ENCODE measurements at places on chromosomes 5 and 9. TPM values are rescaled to one million over a fixed set of nuclear protein-coding genes. Genes with fewer than 3 reads are reported as not detected.

The LHX3 gene
- total RNA-seq, result not detected

The BRINP1 gene
- total RNA-seq, result 1.5 TPM

DNA sequence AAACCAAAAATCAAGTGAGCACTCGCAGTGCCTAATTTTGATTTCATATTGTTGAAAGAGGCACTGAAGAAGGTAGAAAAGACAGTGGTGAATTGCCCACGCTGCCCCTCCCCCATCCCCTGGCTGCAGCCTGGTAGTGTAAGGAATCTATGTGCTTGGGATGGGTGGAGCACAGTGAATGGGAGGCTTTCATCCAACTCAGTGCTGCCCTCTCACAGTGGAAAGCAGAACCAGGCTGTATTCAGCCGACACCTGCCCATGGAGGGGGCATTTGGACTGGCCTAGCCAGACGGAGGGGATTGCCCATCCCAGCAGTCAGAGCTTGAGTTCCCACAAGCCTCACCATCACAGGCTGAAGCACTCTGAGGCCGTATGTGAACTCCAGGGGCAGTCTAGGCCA, 800.4 kb upstream of the DMAC1 start:
- no peaks in the 10 kb centered on the region for H3K27me3 ChIP-seq
- no peak for DNase-seq
- H3K36me3 ChIP-seq, result no peaks in the 10 kb centered on the region
- H3K4me3 ChIP-seq, result no peak overlapping the region
- H3K4me1 ChIP-seq, result no peaks in the 10 kb centered on the region

GRCh38 chr9:134317790-134318414, 8.4 kb upstream of the RXRA start:
- no peak overlapping the region for H3K27ac ChIP-seq
- no peaks in the 10 kb centered on the region for H3K36me3 ChIP-seq
- peak; percentile 40 for DNase-seq
- no peaks in the 10 kb centered on the region for H3K27me3 ChIP-seq
- no peak overlapping the region for H3K4me3 ChIP-seq

DNA sequence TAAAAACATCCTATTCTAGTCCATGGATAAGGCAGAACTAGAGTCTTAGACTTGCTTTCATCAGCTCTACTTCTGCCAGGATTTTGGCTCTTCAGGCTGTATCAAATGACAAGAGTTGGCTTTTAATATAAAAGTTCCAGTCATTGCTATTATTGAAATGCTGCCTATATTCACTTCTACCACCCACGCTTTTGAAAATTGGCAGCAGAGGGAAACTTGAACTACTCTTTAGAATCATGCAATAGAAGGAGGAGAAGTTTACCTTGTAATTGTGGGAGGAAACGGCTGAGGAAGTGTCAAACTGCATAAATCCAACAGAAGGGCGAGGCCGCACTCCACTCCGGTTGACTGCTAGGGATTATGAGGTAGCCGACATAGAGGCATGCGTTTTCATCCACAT, 122.6 kb upstream of the BASP1 start:
- no peak overlapping the region for H3K27ac ChIP-seq
- no peaks in the 10 kb centered on the region for H3K36me3 ChIP-seq
- H3K4me1 ChIP-seq, result no peaks in the 10 kb centered on the region
- DNase-seq, result no peak

GRCh38 chr9:34249274-34249673, 70.4 kb downstream of the UBAP1 start:
- H3K27ac ChIP-seq, result no peak overlapping the region
- no peak for DNase-seq
- H3K4me1 ChIP-seq, result no peaks in the 10 kb centered on the region
- H3K36me3 ChIP-seq, result peaks cover 56% of the 10 kb centered on the region

DNA sequence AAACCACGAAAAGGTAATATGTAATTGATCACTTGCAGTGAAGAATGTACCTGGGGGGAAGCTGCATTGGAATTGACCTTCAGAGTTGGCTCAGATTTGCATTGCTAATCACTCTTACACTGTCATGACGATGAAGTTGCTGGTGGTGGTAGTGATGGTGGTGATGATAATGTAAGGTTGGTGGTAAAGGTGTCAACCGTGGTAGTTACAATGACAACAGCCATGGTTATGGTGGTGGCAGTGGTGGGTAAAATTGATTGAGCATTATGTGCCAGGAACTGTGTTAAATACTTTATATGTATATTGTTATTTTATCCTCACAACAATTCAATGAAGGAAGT, 282.4 kb downstream of the NR3C1 start:
- DNase-seq, result no peak
- H3K27ac ChIP-seq, result no peak overlapping the region
- no peak overlapping the region for H3K4me3 ChIP-seq
- no peaks in the 10 kb centered on the region for H3K27me3 ChIP-seq
- no peaks in the 10 kb centered on the region for H3K36me3 ChIP-seq
- peaks cover 9% of the 10 kb centered on the region for H3K4me1 ChIP-seq

- H3K4me3 ChIP-seq, result peak overlapping the region; percentile 93
- H3K27me3 ChIP-seq, result no peaks in the 10 kb centered on the region
- H3K27ac ChIP-seq, result peak overlapping the region; percentile 89
- no peak for DNase-seq
- no peaks in the 10 kb centered on the region for H3K36me3 ChIP-seq
- H3K4me1 ChIP-seq, result peaks cover 17% of the 10 kb centered on the region
Measured at GRCh38 chr5:41869151-41869723, 988 bp downstream of the OXCT1 start.

DNA sequence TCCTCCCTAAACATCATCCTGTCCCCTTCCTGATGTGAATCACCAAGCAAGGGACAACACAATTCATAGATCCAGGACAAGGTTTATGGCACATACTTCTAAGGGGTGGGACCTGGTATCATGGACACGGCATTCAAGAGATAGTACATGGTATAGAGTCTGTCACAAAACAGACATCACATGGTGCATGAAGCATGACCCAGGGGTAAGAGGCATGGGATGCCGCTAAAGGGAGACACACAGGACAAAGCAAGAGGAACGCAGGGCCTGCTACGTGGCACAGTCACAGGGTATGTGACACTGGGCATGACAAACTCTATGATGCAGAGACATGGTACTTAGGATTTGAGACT, 20.7 kb downstream of the GSN start:
- DNase-seq, result no peak
- H3K36me3 ChIP-seq, result peaks cover 7% of the 10 kb centered on the region
- peaks cover 74% of the 10 kb centered on the region for H3K4me1 ChIP-seq
- H3K4me3 ChIP-seq, result no peak overlapping the region

DNA sequence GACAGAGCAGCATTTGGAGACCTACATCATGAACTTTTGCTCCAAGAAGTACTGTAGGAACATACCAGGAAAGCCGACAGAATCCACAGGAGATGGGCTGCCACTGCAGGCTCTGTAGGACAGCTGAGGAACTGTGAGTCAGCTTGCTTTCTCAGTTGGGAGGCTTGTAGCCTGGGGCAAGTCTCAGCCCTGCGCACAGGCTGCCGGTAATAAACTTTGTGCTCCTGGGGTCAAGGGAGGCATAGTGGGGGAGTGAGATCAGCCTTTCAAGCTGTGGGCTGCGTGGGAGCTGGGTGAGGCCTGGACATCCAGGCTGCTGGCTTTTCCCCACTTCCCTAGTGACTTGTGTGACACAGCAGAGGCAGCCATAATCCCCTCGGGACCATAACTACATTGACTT, 718.0 kb upstream of the CDH10 start:
- H3K27ac ChIP-seq, result no peak overlapping the region
- no peaks in the 10 kb centered on the region for H3K4me1 ChIP-seq
- H3K27me3 ChIP-seq, result no peaks in the 10 kb centered on the region
- H3K36me3 ChIP-seq, result no peaks in the 10 kb centered on the region
- DNase-seq, result no peak

- no peaks in the 10 kb centered on the region for H3K36me3 ChIP-seq
- no peak overlapping the region for H3K27ac ChIP-seq
- no peaks in the 10 kb centered on the region for H3K27me3 ChIP-seq
- no peaks in the 10 kb centered on the region for H3K4me1 ChIP-seq
- no peak for DNase-seq
- H3K4me3 ChIP-seq, result no peak overlapping the region
Measured at GRCh38 chr5:11212706-11213105, 451.7 kb upstream of the DAP start.

DNA sequence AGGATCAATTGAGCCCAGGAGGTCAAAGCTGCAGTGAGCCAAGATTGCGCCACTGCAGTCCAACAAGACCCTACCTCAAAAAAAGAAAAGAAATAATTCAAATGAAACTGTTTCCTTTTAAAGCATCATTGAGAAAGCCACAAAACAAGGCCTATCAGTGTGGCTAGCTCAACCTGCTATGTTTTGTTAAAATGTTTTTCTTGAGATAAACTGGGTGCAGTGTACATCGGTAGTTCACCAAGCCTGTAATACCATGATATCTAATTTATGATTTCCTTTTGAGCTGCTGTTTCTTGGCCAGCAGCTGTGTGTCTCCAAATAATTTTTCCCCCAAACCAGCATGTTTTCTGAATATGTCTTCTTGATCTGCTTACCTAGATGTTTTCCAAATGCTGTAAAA, 97.3 kb upstream of the GOLGA1 start:
- no peaks in the 10 kb centered on the region for H3K4me1 ChIP-seq
- no peaks in the 10 kb centered on the region for H3K27me3 ChIP-seq
- no peak for DNase-seq
- H3K36me3 ChIP-seq, result no peaks in the 10 kb centered on the region

GRCh38 chr9:90939351-90939750, 137.7 kb downstream of the SYK start:
- no peak overlapping the region for H3K4me3 ChIP-seq
- H3K27me3 ChIP-seq, result no peaks in the 10 kb centered on the region
- H3K27ac ChIP-seq, result no peak overlapping the region
- DNase-seq, result no peak
- no peaks in the 10 kb centered on the region for H3K36me3 ChIP-seq

DNA sequence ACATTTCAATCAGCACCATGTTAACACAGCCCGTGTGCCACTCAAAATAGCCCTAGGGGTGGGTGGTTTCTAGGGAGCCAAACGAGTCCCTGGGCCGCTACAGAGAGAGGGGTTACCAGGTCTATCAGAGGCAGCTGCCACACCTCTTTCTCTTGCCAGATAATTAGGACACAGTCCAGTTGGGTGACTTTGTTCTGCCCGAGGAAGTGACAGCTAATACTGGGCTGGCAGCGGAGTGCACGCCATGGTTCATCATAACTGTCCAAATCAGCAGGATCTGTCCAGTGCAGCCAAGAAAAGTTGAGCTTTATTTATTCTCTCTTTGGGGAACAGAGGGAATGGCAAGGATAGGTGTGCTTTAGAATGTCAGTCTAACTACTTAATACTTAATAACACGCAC, 583.8 kb downstream of the BRINP1 start:
- no peaks in the 10 kb centered on the region for H3K4me1 ChIP-seq
- DNase-seq, result no peak
- no peaks in the 10 kb centered on the region for H3K36me3 ChIP-seq
- H3K4me3 ChIP-seq, result no peak overlapping the region

DNA sequence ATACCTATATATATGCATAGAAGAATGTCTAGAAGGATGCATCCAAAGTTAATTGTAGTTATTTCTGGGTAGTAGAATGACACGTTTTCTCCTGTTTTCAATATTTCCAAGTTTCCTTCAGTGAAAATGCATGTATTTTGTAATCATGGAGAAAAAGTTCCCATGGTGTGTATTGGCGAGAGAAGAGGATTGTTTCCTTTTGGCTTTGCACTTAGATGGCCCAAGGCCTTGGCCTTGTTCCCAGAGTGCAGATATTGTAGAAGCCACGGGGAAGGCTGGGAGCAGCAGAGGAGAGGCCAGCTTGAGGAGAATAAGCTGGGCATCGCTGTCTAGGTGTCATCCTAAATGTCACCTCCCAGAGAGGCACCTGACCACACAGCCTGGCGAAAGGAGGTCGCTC, 44.0 kb downstream of the IRF1 start:
- no peak overlapping the region for H3K4me3 ChIP-seq
- H3K27me3 ChIP-seq, result no peaks in the 10 kb centered on the region
- H3K27ac ChIP-seq, result peak overlapping the region; percentile 17
- peaks cover 11% of the 10 kb centered on the region for H3K36me3 ChIP-seq
- H3K4me1 ChIP-seq, result peaks cover 44% of the 10 kb centered on the region

DNA sequence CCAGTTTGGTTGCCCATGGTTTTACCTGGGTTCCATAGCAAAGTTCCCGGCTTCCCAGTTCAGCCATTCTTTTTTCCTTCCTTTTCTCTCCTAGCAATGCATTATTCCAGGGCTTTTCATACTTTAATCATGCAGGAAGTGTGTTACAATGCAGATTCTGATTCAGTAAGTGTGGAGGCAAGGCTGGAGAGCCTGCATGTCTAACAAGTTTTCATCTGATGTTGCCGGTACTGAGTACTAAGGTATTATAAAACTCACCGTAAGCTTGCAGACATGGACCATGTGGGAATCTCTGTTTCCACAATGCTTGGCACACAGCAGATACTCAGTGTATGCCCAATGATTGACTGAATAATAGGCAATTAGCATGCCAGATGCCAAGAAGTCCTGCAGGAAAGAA, 102.9 kb upstream of the SHB start:
- no peaks in the 10 kb centered on the region for H3K4me1 ChIP-seq
- H3K27ac ChIP-seq, result no peak overlapping the region
- no peak overlapping the region for H3K4me3 ChIP-seq
- no peak for DNase-seq
- H3K27me3 ChIP-seq, result no peaks in the 10 kb centered on the region

GRCh38 chr9:19913151-19913550, 124.3 kb upstream of the SLC24A2 start:
- DNase-seq, result no peak
- H3K4me1 ChIP-seq, result no peaks in the 10 kb centered on the region
- no peaks in the 10 kb centered on the region for H3K36me3 ChIP-seq

- no peaks in the 10 kb centered on the region for H3K27me3 ChIP-seq
- peaks cover 23% of the 10 kb centered on the region for H3K4me1 ChIP-seq
- DNase-seq, result no peak
- no peak overlapping the region for H3K4me3 ChIP-seq
- peaks cover 100% of the 10 kb centered on the region for H3K36me3 ChIP-seq
Measured at GRCh38 chr9:83972286-83972685, 7.7 kb downstream of the HNRNPK start.

DNA sequence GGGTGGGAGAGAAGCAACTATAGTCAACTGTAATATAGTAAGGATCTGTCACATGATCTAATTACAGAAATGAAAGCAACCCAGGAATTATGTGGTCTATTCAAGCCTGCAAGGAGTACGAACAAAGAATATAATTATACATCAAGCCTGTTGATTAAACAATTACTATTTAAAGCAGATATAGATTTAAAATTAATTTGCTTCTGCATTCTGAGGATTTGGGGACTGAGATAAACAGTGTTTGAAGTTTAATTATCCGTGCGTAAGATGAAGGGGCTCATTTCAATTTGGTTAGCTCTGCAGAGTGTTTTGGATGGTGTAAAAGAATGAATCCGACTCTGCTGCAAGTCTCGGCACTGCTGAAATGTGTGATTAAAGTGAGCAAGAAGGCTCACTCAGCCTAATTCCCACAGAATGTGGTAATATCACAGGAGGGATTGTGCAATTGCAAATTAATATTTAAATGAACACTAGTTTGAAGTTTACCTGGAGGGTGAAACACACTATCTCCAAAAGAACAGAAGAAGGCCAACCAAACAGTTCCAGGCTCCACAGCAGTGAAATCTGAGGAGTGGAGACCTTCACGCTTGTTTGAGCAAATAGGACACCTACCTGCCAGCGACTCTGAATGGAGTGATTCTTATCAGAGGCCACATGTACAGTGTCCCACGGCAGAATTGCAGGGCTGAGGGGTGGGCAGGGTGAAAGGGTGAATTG, 420.6 kb upstream of the SLC30A5 start:
- no peaks in the 10 kb centered on the region for H3K4me1 ChIP-seq
- no peak overlapping the region for H3K27ac ChIP-seq
- no peaks in the 10 kb centered on the region for H3K27me3 ChIP-seq
- no peaks in the 10 kb centered on the region for H3K36me3 ChIP-seq
- H3K4me3 ChIP-seq, result peak overlapping the region; percentile 24
- no peak for DNase-seq
